CD4-positive, alpha-beta T cell treated with Interleukin-10 for 1 hour (primary cell): ENCODE measurements at places on chromosomes 6 and 20.

DNA sequence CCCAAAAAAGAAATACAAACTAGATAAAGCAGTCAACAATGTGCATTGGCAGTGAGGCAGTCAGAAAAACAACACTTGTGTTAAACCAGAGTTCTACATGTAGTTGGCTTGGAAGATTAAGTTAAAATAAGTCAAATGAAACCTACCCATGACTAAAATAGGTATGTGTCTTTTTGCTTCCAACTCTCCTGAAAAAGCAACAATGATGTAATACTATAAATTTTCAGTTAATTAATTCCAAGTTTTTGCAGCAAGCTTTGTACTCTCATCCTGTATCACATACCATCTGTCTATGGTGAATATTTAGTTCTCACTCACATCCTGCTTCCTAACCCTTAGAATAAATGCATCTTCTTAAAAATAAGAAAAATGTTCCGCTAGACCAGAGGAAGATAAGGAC lies 261.5 kb downstream of the KIF16B start:
- no peak for DNase-seq

GRCh38 chr6:45438849-45439406 lies 61.2 kb upstream of the SUPT3H start:
- no peak for DNase-seq

DNA sequence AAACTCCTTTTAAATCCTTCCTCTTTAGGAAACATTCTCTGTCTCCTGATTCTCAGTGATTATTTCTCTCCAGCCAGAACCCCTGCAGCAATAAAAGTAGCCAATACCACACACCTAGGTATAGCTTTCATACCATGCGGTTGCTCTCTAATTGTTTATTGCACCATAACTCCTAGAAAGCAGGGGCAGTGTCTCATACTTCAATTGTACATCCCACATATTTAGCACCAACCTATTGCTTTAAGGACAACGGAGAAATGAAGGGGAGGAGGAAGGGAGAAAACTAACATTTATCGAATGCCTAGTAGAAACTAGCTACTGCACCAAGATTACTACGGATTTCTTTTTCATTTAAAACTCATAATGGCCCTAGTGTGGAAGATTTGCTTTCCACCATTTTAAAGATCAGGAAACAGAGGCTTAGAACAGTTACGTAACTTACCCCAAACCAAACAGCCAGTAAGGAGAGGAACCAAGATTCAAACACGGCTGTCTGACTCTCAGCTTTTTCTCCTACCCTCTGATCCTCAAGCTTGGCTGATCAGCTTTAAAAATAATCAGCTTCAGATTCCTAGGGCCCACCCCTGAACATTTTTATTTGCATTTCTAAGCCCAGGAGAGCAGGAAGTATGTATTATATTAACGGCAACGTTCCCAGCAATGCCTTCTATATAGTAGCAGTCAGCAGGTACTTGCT lies 43.4 kb upstream of the ATXN1 start:
- no peak for DNase-seq

DNA sequence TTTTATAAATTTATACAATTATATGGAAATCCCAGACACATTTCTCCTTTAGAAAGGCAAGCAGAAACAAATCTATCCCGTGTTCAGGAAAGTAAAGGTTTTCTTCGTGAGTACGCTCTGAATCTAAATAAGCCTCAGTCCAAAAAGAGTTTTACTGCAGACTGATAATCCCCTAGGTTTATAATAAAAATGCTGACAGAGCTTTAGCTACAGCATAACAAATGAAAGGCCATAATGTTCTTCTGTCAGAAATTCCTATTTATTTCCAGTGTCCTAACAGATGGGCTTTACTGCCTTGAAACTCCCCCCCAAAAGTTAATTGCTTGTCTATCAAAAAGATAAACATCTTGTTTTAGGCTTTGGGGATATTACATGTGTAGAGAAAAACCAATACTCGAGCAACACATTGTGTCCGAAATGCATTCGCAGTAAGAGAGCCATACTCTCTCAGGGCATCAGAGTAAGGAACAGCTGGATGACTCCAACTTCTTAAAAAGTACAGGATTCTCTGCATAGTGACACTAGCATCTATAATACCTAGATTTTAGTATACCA lies 109.0 kb downstream of the PRKN start:
- DNase-seq, result no peak

GRCh38 chr20:42027746-42028268 lies 409.6 kb upstream of the CHD6 start:
- no peak for DNase-seq
